ENCODE measurements at places on chromosomes 13 and 19.

GRCh38 chr13:78443839-78444238 is 159.5 kb downstream of the POU4F1 start:
- no peak for DNase-seq

DNA sequence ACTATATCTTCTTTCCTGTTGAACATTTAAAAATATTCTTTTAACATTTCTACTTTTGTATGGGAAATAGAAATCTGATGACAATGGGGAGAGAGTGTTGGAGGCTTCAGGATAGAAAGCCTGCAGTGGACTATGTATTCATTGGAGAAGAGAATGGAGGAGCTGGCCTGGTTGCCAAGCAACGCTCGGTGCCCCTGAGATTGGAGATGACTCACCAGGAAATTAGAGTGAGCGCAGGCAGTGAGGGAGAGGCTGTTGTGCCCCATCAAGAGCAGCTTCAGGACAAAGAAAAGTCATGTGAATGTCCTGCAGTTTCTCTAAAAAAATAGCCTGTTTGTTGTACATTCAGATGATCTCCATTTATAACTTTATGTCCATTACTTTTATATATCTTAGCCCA is 48.7 kb upstream of the ZNF835 start:
- no peak for DNase-seq

- DNase-seq: no peak
These were observed 358.3 kb downstream of the KLF5 start for GRCh38 chr13:73417012-73417615.

- DNase-seq: no peak
These were observed 40.3 kb downstream of the ERICH6B start for GRCh38 chr13:45575146-45575829.

GRCh38 chr13:52808842-52809219 is 39.6 kb downstream of the PCDH8 start:
- no peak for DNase-seq

DNA sequence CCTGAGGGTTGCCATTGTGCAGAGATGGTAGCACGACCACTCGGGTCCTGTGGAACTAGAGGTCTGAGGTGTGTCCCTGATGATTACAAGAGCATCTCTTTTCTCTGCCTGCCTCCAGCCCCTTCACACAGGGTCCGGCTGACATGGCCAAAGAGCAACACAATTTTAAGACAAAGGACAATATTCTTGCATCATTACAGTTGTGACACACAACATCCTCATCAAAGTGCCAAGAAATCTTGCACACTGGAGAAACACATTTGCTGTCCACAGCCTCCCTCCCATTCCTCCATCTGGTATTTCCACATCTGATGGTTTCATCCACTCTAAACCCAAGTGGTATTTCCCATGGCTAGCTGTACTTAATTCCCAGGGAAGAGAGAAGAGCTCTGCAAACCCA is 12.8 kb downstream of the COL4A1 start:
- DNase-seq: no peak

GRCh38 chr13:101988140-101988539 is 413.7 kb downstream of the FGF14 start:
- DNase-seq: no peak

DNA sequence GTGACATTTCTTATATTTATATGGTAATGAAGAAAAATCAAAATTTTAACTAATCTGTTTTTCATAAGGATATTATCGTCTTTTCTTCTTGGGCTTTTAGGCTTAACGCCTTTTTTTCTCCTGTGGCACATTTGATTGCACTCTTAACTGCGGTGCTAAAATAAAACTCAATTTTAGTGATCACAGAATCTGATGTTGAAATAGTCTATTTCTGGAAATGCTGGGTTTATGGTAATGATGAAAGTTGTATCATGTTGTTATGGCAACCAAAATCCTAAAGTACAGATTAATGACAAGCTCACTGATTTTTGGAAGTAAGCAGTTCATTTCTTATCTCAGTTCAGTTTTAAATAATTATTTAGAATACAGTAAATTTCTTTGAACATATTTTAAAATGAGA is 85.3 kb downstream of the COG6 start:
- no peak for DNase-seq

- no peak for DNase-seq
These were observed 8.2 kb upstream of the VWA8 start for GRCh38 chr13:41969072-41969471.
